CD4-positive, alpha-beta T cell treated with Interleukin-15 for 4 hours (primary cell): ENCODE measurements at places on chromosomes 11 and 22.

GRCh38 chr22:32836280-32837123 is 35.0 kb downstream of the TIMP3 start:
- DNase-seq = no peak

- no peak for DNase-seq
These were observed 9.1 kb downstream of the SF1 start for GRCh38 chr11:64769283-64769682.

DNA sequence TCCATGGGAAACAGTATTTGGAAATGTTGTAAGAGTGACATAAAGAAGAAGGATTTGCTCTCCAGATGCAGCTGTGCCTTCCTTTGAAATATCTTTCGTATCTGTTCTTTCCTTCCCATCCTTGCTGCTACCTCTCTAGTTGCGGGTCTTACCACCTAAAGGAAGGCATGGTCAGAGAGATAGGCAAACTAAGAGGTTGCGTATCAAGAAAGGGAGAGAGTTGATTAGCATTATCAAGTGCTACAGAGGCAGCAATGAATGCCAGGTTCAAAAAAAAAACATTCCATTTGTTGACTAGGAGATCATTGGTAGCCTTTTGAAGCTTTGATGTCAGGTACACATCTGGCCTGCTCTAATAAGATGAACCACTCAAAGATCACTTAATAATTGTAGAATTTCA is 4.6 kb downstream of the GTPBP1 start:
- DNase-seq = no peak

DNA sequence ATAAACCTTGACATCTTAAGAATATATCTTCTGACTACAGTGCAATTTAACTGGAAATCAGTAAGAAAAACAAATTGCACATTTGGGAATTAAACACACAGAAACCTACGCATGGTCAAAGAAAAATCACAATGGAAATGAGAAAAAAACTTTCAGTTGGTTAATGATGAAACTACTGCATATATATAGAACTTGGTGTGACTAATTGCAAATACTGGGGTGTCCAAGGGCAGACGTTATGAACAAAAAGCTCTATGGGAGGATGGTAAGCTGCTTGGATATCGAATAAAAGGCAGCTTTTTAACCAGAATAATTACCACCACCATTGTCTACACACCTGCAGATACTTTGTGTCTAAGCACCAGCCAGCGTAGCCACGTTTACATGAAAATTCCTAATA is 791 bp downstream of the GDPD4 start:
- DNase-seq = no peak

DNA sequence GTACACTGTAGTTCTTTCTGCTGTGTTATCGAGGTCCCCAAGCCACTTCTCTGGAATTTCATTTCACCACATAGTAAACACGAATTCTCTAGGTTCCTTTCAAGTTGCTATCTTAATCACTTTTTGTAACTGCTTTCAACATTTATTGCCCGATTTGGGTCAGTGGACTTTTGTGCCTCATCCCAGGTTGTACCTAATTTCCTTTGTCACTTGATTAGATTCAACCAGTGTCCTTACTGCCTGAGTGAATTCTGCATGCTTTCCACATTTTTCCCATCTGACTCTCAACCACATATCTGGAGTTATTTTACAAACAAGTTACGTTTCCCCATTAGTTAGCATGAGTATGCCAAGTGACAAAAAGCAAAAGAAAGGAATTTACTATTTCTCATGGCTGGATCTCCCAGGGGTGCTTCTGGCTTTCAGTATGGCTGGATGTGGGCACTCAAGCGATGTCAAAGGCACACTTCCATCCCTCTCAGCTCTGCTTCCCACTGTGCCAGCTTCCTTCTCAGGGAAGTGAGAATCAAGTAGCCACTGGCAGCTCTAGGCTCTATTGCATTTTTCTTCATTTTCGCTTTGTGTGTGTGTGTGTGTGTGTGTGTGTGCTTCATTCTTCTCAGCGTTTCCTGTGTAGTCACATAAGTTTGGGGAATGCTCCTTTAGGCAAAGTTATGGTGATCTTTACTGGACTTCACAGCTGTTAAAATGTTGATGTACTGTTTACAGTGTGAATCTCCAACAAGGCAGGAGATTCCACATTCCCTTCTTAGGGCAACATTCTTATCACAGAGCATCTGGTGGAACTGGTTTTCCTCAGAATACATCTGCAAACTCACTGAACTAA is 128.9 kb downstream of the DBX1 start:
- DNase-seq = no peak

GRCh38 chr11:134366254-134366653 is 34.5 kb downstream of the GLB1L2 start:
- DNase-seq = no peak

GRCh38 chr11:79705648-79706047 is 264.8 kb upstream of the TENM4 start:
- DNase-seq = no peak
